ENCODE measurements at places on chromosomes 3 and 15. TPM values are rescaled to one million over a fixed set of nuclear protein-coding genes. Genes with fewer than 3 reads are reported as not detected.

GRCh38 chr15:90680371-90680935 is 36.7 kb upstream of the BLM start:
- no peak for DNase-seq

DNA sequence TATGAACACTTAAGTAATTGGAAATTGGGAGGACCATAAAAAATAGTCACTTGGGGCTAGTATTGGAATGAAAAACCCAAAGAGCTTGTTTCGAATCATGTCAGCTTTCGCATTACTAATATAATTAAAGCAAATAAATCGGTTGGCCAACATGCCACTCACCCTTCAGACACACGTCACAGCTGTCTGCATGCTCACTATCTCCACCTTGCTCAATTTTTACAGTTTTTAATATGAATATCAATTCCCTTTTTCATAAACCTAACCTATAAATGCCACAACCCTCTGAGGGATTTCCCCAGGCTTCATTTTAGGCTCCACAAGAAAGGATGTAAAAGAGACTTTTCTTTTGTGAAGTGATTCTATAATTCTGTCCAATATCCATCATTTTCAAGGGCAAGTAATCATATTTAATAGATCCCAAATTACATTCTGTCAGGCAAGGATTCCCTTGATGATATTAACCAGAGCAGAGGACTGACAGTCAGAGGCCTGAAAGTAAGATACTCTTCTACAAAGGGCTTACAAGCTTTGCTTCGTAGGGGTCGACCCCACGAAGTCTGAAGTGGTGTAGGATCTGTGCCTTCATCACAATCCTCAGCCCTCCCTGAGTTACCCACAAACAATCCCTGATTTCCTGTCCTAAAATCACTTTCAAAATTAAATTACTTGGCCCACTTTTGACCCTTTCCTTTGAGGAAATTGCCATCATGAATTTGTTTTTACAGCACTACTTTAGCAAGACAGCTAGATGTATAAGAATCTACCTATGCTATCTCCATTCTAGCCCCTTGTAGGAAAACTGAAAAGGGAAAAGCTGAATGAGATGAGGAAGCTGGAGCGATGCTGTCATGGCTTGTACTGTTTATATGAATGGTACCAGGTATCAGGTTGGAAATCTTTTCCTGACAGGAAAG is 44.5 kb downstream of the NANOGP8 start:
- no peak for DNase-seq

DNA sequence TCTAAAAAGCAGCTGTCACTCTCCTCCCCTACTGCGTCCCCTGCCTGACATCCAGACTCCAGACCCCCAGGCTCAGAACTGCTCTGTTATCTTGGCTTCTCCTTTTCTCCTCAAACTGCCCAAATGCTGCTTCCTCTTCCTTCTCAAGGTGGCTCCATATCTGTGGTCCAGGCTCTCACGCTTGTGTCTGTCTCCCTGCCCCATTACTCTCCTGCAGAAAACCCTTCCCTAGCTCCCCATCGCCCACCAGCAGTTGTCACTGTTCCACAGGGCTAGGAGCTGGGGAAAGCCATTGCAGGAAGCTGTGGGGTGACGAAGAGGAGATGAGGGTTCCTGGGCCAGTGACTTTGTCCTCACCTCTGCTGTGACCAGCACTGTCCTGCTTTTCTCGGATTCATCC is 30.7 kb upstream of the CGNL1 start:
- no peak for DNase-seq

DNA sequence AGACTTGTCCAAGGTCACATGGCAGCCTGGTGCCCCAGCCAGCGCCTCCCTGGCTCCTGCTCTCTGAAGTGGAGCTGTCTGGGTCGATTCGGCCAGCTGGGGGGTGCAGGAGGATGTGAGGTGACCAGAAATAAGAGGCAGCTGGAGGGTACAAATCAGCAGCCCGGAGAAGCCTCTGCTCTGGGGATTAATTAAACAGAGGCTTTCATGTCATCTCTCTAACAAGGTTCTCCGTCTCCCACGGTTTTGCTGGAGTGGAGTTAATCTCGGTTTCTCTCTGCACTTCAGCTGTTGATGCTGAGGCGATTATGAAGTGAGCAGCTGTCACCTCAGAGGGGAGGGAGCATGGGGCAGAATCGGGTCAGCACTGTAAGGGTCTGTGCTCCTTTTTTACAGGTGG is 236.8 kb downstream of the TLE3 start:
- DNase-seq: no peak

Gene SLCO3A1
- total RNA-seq: 26.3 TPM

Gene GPR27
- total RNA-seq: 0.62 TPM

Gene BDH1
- total RNA-seq: 140 TPM
